ENCODE measurements at places on chromosomes 6 and 20. TPM values are rescaled to one million over a fixed set of nuclear protein-coding genes. Genes with fewer than 3 reads are reported as not detected.

- no peak for DNase-seq
Measured at GRCh38 chr6:33915134-33915533, 111.3 kb upstream of the MLN start.

- DNase-seq = no peak
Measured at GRCh38 chr6:151400473-151400872, 9.1 kb upstream of the ZBTB2 start.

DNA sequence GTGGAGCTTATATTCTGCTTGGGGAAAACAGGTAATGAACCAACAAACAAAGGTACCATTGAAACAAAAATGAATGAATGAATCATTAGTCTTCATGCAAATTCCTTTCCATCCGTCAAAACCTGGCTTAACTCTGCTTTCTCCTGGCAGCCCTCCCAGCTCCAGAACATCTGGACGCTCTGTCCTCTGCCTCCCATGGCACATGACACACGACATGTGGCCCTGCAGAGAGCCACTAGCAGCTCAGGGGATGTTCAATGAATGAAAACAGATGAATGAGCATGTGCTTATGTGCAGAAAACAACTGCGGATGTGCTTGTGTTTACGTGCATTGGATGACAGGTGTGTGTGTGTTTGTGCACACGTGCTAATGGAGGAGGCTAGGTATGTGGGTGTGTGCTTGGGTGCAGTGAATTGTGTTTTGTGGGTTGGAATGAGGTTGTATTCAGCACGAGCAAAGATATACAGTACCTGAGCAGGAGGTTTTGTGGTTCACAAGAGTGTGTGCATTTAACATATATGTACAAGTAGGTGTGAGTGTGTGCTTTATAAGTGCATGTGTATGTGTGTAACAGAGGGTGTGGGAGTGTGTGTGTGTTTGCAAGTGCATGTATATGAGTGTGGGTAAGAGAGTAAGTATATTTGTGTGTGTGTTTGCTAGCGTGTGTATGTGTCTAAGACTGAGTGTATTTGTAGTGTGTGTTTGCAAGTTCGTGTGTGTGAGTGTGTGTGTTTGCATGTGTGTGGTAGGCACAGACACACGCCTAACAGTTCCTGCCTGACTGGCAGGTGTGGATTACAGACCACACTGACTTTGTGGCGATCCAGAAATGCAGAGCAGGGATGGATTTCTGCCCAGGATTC, 374.1 kb upstream of the SULF2 start:
- no peak for DNase-seq

The SLC2A10 gene
- total RNA-seq = 5.1 TPM

DNA sequence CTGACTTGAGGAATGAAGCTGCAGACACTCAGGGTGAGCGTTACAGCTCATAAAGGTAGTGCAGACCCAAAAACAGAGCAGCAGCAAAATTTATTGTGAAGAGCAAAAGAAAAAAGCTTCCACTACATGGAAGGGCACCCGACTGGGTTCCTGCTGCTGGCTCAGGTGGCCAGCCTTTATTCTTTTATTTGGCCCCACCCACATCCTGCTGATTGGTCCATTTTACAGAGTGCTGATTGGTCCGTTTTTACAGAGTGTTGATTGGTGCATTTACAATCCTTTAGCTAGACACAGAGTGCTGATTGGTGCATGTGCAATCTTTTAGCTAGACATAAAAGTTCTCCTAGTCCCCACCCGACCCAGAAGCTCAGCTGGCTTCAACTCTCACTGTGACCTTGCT, 95.3 kb upstream of the STMND1 start:
- no peak for DNase-seq

The DUSP15 gene
- total RNA-seq = 1.1 TPM

DNA sequence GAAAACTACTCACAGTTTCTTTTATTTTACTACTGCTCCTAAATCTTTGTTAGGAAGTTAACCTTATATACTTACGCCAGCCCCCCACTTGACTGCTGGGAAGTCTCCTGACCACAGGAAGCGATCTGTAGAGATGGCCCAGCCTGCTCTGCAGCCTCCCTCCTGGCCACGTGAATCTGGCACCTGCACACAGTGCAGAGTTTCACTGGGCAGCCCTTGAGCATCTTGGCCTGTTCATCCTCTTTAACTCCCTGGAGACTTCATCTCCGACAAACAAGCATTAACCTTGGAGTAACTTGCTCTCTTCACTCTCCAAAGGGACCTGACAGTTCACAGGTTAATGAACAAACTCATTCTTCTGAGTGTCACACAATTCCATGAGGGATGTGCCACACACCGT, 294.1 kb downstream of the BTBD9 start:
- DNase-seq = no peak

DNA sequence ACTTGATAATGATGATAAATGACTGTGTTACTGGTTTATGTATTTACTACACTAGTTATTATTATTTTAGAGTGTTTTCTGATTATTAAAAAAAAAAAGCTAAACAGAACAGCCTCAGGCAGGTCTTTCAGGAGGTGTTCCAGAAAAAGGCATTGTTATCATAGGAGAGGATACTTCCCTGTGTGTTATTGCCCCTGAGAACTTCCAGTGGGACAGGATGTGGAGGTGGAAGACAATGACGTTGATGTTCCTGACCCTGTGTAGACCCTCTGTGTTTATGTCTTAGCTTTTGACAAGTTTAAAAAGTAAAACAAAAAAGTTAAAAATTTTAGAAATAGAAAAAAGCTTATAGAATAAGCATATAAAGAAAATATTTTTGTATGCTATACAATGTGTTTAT, 49.1 kb downstream of the NCOA7 start:
- DNase-seq = no peak

- no peak for DNase-seq
Measured at GRCh38 chr20:1505871-1506270, 14.7 kb upstream of the SIRPB2 start.

GRCh38 chr6:26521600-26522391, 16.4 kb upstream of the HMGN4 start:
- DNase-seq = peak; percentile 87

DNA sequence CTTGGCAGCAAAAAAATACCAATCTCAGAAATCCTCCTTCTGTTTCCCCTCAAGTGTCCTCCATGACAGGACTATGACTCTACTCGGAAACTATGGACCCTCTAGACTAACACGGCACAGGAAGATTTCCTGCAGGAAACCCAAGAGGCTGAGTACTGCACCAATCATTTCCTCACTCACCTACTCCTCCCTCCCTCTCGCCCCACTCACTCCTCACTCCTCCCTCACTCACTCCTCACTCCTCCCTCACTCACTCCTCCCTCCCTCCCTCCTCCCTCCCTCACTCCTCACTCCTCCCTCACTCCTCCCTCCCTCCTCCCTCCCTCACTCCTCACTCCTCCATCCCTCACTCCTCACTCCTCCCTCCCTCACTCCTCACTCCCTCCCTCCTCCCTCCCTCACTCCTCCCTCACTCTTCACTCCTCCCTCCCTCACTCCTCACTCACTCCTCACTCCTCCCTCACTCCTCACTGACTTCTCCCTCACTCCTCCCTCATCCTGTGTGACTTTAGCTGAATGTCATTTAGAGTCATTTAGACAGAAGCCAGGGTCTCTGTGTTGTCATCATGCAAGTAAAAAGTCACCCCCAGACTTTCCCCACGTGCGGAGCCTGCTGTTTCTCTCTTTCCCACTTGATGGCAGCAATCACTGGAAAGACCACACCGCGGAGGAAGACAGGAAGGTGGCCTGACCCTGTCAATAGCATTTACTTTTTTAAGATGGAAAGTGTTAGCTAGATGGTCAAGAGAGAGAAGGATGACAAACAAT, 226.8 kb upstream of the PDE10A start:
- no peak for DNase-seq

The PDE7B gene
- 0.26 TPM for total RNA-seq

The NKAPL gene
- not detected for total RNA-seq

The OXT gene
- 2.0 TPM for total RNA-seq

The POU3F2 gene
- total RNA-seq = not detected

DNA sequence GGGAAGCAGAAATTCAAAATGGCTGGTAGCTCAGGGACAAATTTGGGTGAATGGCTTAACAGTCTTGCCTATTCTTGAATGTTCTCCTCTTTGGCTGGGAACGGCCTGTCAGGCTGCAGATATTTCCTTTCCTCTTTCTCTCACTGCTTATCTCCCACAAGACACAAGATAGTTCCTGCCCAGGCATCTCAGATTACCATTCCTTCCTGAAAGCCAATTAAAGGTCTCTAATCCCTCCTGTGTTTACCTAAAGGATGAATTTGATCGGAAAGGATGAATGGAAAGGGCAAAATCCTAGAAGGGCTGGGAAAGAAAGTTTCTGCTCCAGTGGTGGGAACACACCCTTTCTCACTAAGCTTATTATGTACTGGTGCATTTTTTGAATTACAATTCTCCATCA, 95.9 kb upstream of the JAG1 start:
- no peak for DNase-seq

The TAAR6 gene
- not detected for total RNA-seq

- DNase-seq = no peak
Measured at GRCh38 chr6:2731281-2731909, 19.3 kb downstream of the MYLK4 start.

DNA sequence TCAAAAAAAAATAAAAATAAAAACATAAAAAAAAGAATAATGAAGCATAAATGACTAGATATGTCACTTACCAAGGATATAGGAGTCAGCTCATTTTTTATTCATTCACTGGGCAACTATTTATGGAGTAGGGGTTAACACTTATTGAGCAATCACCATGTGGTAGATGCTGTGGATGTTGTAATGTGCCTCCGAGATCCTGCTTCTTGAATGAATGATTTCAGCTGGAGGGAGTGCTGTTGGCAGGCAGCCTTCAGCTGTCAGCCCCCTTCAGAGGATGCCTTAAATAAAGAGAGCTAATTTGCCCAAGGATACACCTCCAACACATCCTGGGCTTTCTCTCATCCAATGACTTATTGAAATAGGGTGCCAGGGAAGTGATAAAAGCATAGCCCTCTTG, 229.5 kb upstream of the DTNBP1 start:
- no peak for DNase-seq

GRCh38 chr6:125252891-125253290, 48.9 kb downstream of the HDDC2 start:
- DNase-seq = no peak

The DPPA5 gene
- not detected for total RNA-seq

GRCh38 chr6:51753635-51754034, 333.8 kb downstream of the PKHD1 start:
- no peak for DNase-seq

The VWA7 gene
- 1.3 TPM for total RNA-seq

DNA sequence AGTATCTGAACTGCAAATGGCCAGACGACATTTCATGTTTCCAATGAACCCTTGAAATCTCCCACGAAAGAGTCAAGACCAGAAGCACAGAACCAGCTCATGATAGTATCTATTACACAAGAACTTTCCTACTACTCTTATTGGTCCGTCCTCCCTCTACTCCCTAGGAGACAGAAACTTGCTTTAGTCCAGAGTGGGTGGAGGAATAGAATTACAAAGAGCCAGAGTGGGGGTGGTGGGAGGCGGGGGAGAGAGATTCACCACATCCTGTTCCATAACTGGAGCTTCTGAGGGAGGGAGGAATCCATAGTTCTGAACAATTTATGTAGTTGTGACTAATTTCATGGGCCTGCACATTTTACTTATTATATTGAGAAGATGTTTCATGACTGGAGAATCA, 18.5 kb upstream of the WFDC10A start:
- no peak for DNase-seq

- DNase-seq = no peak
Measured at GRCh38 chr6:159535656-159536350, 157.2 kb downstream of the SOD2 start.

DNA sequence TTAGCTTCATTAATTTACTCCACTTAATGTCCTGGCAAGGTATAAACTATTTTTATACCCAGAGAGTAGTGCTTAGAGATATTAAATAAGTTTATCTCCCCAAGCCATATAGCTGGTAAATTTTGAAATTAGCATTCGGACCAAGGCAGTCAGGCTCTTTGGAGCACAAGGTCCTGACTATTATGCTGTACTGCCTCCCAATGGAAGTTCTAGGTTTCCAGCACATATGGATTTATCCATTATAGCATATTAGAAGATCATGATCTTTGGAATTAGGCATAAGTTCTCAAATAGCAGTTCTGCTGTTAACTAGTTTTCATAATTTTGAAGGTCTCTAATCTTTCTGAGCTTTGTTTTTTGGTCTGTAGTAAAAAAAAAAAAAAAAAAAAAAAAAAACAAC, 835.3 kb upstream of the EPHA7 start:
- no peak for DNase-seq

DNA sequence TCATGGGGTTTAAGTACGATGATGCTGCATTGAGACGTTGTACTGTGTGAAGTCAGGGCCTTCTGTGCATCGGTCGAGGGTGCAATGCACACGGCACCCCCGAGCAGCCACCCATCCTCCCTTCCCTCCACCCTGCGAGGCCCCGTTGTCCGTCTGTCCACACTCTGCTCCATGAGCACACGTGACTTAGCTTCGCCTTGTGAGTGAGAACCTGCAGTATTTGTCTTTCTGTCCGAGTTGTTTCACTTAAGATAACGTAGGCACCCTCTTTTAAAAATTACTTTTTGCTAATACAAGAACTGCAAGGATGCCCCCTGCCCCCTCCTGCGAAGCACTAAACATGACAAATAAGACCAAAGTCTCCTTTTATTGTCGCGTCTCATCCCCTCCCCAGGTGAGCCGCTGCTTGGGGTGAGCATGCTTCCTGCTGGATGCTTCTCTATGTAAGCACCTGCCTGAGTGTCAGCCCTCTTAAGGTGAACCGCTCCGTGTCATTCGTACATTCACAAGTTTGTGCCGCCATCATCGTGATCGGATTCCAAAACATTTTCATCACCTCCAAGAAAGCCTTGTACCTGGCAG, 3.6 kb upstream of the RBBP8NL start:
- DNase-seq = no peak

DNA sequence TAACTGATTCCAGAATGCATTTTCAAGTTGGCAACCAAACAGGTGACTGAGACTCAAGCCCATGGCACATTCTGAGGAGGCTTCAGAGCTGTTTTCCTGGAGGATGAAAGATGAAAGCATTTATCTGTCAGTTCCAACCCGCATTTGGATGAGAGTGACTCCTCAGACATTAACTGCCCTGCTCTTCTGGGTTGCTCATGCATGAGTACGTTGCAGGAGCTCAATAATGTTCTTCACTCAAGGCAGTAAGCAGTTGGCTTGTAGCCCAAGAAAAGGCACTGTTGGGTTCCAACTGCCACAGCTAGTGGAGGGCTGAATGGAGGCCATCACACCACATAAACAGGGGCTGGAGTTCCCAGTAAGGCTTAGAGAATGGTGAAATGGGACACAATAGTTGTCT, 155.3 kb downstream of the FUT9 start:
- DNase-seq = no peak

The INSM1 gene
- total RNA-seq = not detected

The CRISP3 gene
- 5.1 TPM for total RNA-seq

DNA sequence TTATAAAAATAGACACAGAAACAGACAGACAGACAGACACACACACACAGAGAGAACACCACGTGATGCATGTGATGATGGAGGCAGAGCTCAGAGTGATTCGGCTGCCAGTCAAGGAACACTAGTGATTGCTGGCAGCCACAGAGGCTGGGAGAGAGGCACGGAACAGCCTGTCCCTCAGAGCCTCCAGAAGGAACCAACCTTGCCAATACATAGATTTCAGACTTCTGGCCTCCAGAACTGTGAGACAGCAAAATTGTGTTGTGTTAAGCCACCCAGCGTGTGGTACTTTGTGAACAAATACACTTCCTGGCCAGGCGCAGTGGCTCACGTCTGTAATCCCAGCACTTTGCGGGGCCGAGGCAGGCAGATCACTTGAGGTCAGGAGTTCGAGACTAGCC, 9.5 kb upstream of the PARD6B start:
- peak; percentile 69 for DNase-seq

The PDYN gene
- total RNA-seq = not detected

GRCh38 chr6:43097098-43097489, 21.0 kb downstream of the PTK7 start:
- DNase-seq = no peak

The CDSN gene
- total RNA-seq = 350 TPM
